ENCODE measurements at places on chromosomes 7 and 10. TPM values are rescaled to one million over a fixed set of nuclear protein-coding genes. Genes with fewer than 3 reads are reported as not detected.

- DNase-seq, result no peak
These were observed 20.2 kb upstream of the PFKFB3 start for GRCh38 chr10:6182454-6183098.

The SEPHS1 gene
- total RNA-seq, result 60.7 TPM

DNA sequence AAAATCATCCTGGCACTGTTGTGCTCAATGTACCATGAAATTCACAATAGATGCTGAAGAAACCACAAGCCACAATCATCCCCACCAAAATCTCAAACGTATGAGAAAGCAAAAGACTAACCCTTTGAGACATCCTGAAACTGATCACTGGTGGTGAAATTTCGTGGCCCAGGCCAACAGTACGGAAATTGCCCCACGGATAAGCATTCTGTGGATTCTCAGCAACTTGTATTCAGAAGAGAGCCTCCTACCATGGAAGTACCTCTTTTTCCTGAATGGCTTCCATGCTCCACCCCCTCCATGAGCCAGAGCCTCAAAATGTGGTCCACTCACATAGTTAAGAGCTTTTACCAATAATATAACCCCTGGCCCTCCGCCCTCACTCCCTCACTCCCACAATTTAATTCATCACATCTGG, 163.9 kb upstream of the AUTS2 start:
- DNase-seq, result no peak

DNA sequence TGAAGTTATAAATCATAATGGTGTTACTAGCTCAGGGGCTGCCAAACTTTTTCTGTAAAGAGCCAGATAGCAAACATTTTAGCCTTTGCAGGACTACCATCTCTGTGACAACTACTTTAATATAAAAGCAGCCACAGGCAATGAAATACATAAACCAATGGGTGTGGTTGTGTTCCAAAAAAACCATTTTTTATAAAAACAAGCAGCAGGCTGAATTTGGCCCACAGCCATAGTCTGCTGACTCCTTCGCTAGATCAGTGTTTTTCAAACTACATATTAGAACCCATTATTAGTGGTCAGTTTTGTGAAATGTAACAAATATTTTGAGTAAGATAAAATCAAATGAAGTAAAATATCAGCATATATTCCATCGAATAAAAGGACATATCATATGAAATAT, 13.6 kb downstream of the GNG11 start:
- no peak for DNase-seq

The SPOCK2 gene
- 0.10 TPM for total RNA-seq

The NEUROD6 gene
- total RNA-seq, result not detected

The CNPY1 gene
- total RNA-seq, result not detected

- no peak for DNase-seq
These were observed 289.2 kb upstream of the NRP1 start for GRCh38 chr10:33623669-33624068.

The RADIL gene
- total RNA-seq, result not detected

- DNase-seq, result peak; percentile 51
These were observed 135.2 kb downstream of the CUX1 start for GRCh38 chr7:101952355-101953247.

DNA sequence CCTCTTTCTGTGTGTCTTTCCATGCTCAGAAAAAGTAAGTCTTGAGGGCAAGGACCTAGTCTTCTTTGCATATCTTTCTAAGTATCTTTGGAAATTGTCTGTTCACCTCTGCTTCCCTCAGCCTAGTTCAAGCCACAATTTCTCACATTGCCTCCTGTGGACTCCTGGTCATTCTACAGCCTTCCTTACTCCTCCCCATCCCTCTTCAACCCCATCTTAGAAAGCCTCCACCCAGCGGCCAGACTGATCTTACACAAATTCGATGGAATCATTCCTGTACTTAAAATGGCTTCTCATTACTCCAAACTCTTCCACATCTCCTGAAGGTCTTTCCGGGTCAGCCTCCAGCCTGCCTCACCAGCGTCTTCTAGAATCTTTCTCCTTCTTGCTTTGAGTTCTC, 24.1 kb upstream of the AGK start:
- no peak for DNase-seq

DNA sequence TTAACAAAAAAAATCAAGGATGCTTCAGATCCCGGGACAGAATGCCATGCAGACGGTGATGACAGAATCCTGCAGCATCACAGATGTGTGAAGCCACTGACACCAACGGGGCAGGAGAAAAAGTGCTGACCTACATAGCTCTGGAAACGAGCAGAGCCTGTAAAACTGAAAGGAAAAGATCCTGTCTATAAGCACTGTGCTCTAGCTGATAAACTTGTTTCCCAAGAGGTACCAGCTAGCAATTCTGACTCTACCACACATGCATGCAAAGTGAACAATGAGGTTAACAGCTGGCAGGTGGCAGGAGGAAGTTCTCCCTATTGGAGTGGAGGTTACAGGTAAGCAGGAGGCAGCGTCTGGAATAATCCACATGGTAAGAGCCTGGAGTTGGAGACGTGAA, 75.6 kb downstream of the PTPRN2 start:
- no peak for DNase-seq

GRCh38 chr7:159197066-159197975, 52.7 kb upstream of the VIPR2 start:
- DNase-seq, result no peak

DNA sequence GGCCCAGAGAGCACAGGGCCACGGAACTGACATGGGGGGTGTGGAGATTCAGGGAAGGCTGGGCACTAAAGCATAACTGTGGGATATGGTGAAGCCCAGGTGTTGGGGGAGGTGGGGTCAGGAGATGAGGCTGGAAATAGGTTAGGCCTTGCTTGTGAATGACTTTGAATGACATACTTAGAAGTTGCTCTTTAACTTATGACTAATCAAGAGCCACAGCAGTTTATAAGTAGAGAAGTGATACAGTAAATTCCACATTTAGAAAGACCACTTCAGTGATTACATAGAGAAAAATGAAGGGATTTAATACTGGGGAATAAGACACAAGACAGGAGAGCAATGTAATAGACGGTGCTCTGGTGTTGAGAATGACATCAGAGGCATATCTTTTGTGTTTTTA, 120.8 kb upstream of the SEC61G start:
- DNase-seq, result no peak

DNA sequence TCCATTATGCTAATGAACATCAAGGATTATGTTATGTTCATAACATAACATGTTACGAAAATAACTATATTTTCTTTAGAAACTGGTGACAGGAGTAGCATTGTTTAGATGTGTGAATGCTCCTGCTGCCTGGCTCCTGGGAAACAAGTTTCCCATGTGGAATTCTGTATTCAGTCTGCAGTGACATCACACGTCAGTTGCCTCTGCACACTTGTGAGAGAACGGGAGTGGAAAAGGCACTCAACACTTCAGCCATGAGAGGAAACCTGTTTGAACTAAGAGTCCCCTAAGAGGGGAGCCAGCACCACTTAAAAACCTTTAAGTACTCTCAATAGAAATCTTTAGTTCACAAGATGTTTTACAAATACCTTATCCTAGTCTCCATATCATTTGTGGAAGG, 140.3 kb upstream of the FAM20C start:
- no peak for DNase-seq

GRCh38 chr7:67653856-67654454, 657.3 kb downstream of the TYW1 start:
- DNase-seq, result no peak

DNA sequence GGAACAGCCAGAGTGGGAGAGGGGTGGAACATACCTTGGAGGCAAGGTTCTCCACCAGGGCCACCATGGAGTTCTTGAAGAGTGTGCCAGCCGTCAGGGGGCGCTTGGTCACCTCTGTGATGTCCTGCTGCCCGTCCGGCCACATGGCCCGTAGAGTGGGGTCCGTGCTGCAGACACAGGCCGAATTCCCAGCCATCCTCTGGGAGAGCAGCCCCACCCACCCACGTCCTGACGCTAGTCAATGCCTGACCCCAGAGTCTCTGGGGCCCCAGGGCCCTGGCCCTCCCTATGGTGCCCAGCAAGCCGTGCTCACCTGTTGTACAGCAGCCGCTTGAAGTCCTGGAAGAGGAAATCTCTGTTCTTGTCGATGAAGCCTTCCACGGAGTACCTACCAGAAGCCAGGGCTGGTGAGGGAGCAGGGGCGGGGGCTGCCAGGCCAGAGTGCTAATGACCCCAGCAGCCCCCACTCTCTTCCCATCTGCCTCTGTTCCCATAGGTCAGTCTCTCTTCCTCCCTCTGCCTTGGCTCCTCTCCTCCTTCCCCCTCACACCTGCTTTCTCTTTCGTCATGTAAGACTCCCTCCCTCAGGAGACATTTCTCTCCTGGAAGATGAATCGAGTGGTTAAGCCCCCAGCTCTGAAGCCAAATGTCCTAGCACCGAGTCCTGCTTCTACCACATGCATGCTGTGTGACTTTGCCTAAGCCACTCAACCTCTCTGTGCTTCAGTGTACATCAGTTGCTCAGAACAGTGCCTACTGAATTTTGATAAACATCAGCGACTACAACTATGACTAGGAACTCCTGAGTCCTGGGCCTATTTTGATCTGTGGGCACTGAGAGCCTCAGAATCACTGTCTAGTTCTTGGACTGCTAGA, 11.0 kb downstream of the MYO1G start:
- peak; percentile 67 for DNase-seq

GRCh38 chr7:133703547-133703946, 423.6 kb upstream of the LRGUK start:
- peak; percentile 51 for DNase-seq

DNA sequence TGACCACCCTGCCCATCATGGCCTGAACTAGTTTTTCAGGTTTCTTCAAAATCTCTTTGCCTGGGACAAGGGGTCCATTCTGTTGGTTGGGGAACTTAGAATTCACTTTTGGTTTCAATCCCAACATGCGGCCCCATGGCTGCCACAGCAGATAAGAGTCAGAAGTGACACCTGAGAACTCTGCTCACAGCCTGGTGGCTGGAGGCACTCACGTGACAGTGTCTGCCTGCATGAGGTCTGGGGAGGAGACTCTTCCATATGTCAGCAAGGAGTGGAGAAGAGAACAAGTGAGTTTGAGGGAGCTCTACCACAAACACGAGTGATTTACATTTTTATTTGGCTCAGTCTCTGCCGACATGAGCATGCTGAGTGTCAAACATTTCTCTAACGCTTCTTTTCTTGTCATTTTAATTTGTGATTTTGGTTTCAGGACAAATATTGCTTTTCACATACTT, 370.4 kb downstream of the TNS3 start:
- peak; percentile 22 for DNase-seq

- no peak for DNase-seq
These were observed 36.4 kb downstream of the MINPP1 start for GRCh38 chr10:87541114-87541513.

DNA sequence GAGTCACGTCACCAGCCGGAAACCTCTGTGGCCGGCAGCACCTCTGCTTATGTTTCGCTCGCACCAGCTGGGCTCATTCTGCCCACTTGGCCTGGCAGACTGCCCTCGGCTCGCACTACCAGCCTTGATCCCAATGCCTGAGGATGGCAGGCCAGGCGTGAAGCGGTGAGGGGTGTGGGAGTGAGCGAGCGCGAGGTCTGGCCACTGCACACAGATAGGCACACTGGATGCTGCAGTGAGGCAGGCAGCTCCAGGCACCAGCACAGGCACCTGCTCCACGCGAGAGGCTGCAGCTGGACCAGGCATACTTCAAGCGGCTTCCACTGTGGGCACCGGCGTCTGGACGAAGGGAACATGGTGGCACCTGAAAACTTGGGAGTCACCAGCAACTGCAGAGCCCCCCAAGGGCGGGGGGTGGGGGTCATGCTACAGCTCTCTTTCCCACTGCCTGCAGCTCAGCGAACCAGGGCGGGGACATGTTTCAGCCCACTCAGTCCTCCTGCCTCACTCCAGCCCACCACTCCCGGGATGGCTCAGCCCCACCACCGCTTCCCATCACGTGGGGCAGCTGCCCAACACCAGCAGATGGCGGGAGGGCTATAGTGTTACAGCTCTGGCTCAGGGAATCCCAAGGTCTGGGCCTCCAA, 5.4 kb upstream of the DMTF1 start:
- no peak for DNase-seq
